Epithelial cell of esophagus (primary cell): ENCODE measurements at places on chromosomes 1 and 21.
A peak's percentile ranks its signal among the peaks of the same experiment; 100 is the strongest.

DNA sequence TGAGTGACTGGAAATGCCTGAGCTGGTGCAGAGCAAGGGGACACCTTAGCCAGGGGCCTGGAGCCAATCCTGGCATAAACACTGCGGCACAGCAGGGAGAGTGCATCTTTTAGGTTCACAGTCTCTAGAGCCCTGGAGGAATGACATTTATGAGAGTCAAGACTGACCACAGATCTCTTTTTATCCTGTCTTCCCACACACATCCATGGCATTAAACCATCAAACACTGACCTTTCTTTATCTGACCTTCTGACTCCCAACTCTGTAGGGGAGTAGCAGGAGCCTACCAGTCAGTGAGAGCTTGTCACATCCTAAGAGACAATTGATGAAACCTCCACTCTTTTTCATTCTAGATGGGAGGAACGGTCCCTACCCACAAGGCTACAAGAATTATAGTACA is 7.9 kb downstream of the CD34 start:
- no peak for DNase-seq

DNA sequence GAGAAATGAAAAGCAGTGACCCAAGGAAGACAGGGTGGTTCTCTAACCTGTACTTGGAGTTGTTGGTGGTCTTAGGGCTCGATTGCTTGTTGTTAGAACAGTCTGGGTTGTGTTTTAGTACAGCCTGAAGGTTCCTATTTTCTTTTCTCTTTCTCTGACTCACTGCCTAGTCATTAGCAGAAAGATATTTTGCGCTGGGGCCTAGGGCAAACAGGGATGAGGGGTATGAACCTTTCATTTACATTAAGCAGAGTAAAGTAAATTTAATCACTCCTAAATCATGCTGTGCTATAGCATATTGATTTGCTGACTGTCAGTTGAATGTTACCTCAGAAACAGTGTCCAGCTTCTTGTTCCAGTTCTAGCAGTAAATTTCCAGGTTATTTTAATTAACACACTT is 197.2 kb downstream of the RWDD3 start:
- DNase-seq, result peak; percentile 13

- DNase-seq, result no peak
These were observed 2.0 kb upstream of the CDC7 start for GRCh38 chr1:91498498-91499245.

DNA sequence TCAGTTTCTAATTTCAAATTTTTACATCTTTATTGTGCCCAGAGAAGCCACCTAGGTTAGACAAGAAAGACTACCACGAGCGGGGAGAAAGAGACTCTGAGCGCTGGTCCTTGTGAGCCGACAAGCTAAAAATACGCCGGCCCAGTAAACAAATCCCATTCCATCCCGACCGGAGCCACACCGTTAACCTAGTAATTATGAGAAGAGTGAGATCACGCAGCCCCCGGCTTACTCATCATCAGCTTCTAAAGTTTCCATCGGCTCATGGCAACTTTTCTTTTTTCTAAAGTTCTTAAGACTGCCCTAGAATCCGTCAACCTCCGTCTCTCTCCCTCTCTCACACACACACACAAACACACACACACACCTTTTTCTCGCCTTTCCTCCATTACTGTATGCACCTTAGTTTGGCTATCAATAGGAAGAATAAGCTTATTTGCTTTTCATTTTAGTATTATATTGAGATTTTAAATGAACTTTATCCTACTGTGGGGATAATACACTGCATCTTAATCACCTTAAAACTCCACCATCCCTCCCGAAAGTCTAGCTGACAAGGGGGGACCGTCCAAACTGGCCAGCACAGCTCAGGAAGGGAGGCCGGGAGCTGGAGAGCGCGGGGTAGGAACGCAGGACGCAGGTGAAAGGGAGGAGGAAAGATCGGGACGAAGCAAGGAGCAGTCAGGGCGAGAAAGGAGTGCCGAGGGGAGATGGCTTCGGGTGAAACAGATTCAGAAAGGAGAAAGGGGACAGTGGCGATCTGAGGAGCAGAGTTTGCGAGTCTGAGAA is 728 bp downstream of the OTUD7B start:
- DNase-seq, result peak; percentile 84

DNA sequence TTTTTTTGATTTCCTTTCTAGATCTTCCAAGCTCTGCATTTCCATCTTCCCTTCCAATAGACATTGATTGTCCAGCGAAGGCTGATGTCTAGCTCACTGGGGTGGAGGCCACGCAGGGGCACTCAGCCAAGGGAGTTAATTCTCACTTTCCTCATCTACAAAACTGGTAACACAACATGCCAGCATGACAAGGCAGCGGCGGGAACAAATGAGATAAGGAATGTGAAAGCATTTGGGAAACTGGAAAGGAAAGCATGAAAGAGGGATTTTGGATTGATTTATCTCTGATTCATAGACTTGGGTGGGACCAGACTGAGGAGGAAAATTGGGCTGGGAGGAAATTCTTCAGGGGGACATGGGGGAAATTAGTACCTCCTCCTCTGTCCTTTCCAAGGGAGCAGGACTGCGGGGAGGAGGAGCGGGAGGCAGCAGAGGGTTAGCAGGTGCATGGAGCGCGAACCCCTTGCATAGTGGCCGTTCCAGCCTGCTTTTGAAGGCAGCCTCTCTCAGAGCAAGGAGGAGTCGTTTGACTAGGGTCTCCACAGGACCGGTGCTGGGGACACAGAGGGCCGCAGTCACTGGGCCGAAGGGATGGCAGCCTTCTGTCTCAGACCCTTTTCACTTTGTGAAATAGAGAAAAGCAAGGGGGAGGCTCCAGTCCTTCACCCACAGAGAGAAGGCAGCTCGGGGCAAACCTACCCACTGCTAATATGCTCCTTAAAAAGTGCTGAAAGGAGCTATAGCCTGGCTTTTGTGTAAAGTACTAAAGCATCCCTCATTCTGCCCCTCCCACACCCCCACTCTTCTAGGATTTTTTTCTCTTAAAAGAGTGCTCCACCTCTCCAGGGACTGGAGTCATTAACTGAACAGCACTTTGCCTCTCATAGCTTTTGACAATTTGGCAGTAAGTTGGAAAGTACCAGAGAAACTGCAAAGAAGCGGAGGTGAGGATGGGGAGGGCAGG is 89.2 kb downstream of the PLXNA2 start:
- DNase-seq, result peak; percentile 46

DNA sequence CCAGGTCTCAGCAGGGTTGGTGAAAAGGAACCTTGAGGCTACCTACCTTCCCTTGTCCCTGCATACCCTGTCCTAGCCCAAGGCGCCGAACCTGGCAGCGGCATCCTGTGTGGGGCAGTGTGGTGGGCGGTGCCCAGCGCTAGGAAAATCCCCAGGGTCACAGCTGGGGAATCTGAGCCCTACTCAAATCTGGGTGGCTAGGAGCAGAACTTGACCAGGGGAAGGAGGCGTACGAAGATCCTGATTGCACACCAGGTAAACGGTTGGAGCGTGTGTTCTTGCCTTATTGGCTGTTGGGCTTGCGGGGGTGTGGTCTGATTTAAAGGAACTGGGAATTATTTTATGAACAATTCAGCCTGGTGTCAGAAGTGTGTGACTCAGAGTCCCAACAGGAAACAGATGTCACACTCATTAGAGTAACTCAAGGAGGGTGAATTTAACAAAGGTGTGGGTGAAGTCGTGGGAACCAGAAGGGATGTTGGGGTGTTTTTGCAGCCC is 118.6 kb downstream of the LRIG2 start:
- DNase-seq, result peak; percentile 59
